ENCODE measurements at places on chromosomes 5 and 9.

GRCh38 chr5:112604732-112605630, 132.7 kb upstream of the APC start:
- no peak for DNase-seq

- no peak for DNase-seq
Observed at GRCh38 chr5:72141440-72142355, 34.4 kb downstream of the MAP1B start.

- no peak for DNase-seq
Observed at GRCh38 chr5:149121145-149121544, 20.1 kb upstream of the ABLIM3 start.

DNA sequence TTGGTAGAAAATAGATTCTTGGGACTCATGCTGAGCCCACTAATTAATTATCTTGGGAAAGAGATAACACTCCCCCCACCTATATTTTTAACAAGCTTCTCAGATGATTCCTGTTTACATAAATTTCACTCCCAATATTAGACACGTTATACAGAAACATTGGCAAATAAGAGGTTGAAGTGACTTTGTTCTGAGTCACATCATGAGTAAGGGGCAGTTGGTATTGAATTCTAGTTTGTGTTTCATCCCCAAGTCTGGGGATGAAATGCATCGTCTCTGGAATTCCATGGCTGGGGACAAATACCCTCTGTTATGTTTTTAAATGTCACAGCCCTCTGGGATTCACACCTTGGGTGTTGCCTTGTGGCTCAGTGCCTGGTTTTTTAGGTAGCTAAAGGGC, 41.0 kb downstream of the BASP1 start:
- DNase-seq = no peak

- DNase-seq = no peak
Observed at GRCh38 chr9:119775410-119775809, 406.2 kb upstream of the BRINP1 start.

- no peak for DNase-seq
Observed at GRCh38 chr5:102715082-102715807, 39.9 kb upstream of the PAM start.
